NCI-H1694 (cell line): ENCODE measurements at places on chromosomes 4 and X.

GRCh38 chrX:64850371-64851082 lies 125.7 kb downstream of the ZC4H2 start:
- no peak for DNase-seq

DNA sequence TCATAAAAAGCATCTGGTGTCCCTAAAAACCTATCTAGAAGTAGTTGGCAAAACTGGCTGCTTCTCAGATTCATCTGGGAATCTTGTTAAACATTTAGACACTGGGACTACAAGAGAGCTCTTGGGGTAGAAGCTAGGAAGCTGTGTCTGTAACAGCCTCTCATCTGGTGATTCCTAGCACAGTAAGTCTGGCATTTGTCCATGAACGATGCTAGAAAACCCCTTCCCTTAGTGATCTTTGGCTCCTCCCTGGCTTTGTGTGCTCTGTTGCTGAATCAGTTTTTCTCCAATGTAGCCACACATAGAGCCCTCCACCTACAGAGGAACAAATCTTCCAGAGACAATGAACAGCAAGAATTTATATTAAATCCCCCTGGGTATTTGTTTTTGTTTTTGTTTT lies 951.7 kb upstream of the LCORL start:
- no peak for DNase-seq

DNA sequence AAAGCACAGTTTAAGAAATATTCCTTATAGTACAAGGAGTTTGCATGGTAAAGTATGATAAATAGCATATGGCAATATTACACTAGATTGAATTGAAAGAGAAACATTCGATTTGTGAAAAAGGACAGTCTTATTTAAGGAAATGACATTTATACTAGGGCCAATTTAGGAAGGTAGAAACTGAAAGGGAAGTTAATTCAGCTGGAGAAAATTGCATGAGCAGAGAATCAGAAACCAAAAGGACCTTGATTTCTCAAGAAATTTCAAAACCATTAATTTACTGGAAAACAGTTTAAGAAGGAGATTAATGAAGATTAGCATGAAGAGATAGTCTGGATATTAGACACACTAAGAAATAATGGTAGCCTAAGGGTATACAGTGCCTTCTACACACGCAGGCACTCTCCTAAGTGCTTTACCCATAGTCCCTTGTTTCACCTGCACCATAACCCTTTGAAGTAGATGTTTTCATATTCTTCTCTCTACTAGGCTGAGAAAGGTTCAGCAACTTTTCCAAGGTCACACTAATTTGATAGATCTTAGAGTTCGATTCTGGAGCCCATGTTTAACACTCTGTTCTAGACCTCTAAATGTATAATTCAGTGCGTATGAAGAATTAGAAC lies 259.1 kb upstream of the SLIT2 start:
- DNase-seq = no peak

GRCh38 chrX:17860811-17861488 lies at the start of gene RAI2:
Gene RAI2, minus strand, starts transcription at chrX:17861298. Its CDS starts 59,288 bp downstream, at chrX:17802010.
- DNase-seq = no peak

- no peak for DNase-seq
Observed at GRCh38 chr4:45423896-45424295, 697.5 kb upstream of the GNPDA2 start.
